CD4-positive, alpha-beta T cell treated with Interleukin-2 at 100 ng/mL for 4 hours (primary cell): ENCODE measurements at places on chromosomes 12 and 14.
A peak's percentile ranks its signal among the peaks of the same experiment; 100 is the strongest.

DNA sequence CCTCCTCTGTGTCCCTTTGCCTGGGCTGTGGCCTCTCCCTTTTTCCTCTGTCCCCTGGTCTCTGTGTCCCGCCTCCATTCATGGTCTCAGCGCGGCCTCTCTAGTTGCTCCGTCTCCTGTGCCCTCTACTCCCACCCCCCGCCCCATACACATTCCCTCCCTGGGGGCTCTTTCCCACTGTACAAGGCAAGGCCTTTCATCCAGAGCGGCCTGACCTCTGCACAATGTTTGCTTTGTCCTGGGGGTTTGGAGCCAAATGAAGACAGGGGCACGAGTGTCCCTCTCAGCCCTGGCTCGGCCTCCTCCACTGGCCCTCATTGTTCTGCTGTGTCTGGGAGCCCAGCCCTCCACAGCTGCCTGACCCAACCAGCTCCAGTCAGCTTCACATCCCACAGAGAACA, 678.6 kb downstream of the BCL11B start:
- DNase-seq: no peak

DNA sequence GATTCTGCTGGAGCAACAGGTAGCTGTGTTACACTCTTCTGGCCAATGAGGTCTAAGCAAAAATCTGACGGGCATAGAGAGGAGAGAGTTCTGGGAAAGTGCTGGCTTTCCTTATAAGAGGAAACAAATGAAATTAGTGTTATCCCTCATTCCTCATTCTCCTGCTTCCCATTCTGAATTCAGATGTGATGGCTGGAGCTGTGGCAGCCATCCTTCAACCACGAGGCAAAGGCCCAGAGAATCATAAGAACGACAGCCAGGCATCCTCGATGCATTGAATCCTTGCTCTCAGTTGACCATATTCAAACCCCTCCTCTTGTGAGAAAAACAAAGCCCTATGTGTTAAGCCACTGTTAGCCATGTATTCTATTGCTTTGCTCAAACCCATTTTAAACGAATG, 27.5 kb upstream of the RIMBP2 start:
- no peak for DNase-seq

DNA sequence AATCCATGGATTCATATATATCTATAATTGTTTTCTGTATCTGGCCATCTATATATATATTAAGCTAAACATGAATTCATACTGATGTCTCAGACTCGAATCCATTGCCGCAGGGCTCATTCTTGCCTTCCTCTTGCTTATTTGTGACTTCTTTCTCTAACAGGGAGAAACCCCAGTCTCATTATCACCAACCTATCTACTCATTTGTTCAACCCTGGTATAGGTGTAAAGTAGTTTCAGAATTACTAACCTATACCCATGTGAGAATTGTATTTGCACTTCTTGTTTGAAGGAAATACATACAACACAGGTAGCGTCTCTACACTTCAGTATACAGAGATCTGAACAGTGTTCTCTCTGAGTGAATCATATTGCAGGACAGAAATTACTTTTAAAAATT, 77.7 kb downstream of the PTPN11 start:
- DNase-seq: no peak

DNA sequence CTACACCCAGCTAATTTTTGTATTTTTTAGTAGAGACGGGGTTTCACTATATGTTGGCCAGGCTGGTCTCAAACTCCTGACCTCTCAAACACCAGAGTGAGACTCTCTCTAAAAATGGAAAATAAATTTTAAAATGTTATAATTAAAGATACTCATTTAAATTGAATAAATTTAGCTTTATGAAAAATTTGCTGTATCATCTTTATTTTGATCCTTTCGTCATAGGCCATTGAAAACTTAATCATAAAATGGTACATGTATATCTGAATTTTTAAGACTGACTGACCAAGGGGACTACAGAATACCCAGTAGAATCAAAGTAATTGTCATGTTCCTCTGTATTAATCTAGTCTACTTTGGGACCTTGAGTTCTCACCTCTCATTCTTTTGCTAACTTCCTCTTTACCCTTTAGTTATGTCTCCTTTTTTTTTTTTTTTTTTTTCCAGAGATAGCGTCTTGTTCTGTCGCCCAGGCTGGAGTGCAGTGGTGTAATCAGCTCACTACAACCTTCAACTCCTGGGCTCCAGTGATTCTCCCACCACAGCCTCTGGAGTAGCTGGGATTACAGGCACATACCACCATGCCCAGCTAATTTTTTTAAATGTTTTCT, 9.5 kb downstream of the RAB5B start:
- DNase-seq: no peak

- no peak for DNase-seq
Observed at GRCh38 chr12:114339626-114340025, 66.3 kb downstream of the TBX5 start.

DNA sequence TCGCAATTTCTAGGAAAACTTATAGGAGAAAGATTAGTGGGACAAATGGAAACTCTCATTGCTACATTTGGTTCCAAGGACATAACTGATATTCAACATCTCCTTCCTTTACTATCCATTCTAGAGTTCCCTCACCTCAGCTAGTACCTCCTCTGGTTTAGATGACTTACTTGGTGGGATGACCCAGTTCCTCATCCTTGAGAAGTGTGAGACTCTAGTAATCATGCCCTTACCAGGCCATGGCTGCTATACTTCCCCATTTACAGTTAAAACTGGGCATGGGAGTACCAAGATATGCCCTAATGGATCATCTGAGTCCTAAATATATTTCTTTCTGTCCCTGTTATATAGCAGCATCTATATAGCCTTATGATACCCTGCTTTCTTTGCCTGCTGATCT, 58.1 kb downstream of the IFT81 start:
- DNase-seq: no peak

GRCh38 chr12:90327793-90328743, 619.4 kb upstream of the ATP2B1 start:
- DNase-seq: no peak

- DNase-seq: no peak
Observed at GRCh38 chr14:34072921-34073320, 122.0 kb upstream of the EGLN3 start.

GRCh38 chr14:84390010-84390409, 1139.9 kb upstream of the FLRT2 start:
- no peak for DNase-seq

- DNase-seq: no peak
Observed at GRCh38 chr12:65074932-65075331, 46.2 kb downstream of the WIF1 start.

GRCh38 chr14:101034986-101035385, 131.5 kb upstream of the RTL1 start:
- DNase-seq: no peak

DNA sequence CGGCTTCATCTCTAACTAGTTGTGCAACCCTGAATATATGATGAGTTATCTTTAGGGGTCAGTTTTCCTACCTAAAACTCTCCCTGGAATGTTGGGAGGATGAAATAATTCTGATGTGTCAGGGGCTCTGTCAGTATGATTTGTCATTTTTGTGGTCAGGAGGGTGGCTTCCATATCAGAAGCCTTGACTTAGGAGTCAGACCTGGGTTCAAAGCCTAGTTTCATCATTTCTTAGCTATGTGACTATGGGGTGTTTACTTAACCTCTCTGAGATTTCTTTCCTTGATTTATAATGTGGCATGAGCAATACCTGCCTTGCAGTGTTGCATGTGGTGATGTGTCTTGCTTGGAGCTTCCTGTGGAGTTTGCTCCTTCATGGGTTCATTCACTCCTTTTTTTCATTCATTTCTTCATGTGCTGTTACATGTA, 146.8 kb downstream of the CHST11 start:
- no peak for DNase-seq

- DNase-seq: peak; percentile 16
Observed at GRCh38 chr14:21220874-21221477, 48.3 kb downstream of the HNRNPC start.

- no peak for DNase-seq
Observed at GRCh38 chr12:79407671-79408622, 282.8 kb downstream of the PAWR start.

DNA sequence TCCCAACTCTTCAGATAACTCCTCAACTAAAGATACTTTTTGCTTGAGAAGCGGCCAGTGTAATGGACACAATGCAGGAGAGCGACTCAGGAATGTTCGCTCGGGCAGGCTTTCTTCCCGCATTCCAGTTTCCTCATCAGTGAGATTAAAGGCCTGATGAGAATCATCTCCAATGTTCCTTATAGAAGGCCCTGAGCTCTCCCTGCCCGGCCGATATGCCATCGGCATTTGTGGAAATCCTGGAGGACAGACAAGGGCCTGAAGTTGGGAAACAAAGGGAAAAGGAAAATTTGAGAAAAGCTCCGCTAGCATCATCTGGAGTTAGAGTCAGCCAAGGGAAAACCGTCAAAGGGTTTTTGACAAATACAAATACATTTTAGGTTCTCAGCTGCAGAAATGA, 38.0 kb upstream of the FOXN3 start:
- DNase-seq: no peak

GRCh38 chr14:103091041-103091882, 3.3 kb upstream of the EXOC3L4 start:
- DNase-seq: peak; percentile 68

- peak; percentile 46 for DNase-seq
Observed at GRCh38 chr12:113030875-113031525, 25.5 kb upstream of the DTX1 start.

- DNase-seq: no peak
Observed at GRCh38 chr14:99850709-99851108, 57.5 kb downstream of the EML1 start.

- DNase-seq: no peak
Observed at GRCh38 chr14:98112194-98112780, 1159.7 kb downstream of the BCL11B start.

DNA sequence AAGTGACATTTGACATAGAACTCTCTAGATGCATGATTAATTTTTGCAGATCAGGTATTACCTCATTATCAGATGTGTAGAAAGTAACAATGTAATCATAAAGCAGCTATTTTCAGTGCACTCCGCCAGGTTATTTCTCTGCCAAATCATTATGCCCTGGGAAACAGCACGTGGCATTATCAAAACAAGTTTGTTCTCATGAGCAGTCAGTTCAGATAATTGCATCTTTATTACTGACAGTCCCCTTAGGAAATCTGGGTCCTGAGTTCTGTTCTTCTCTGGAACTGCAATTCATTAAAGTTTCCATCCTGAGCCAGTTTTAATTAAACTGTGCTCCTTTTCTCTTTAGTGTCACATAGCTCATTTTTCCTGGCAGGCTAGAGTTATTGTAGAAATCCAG, 94.7 kb upstream of the KRR1 start:
- DNase-seq: no peak

GRCh38 chr12:47820631-47821345, 1.1 kb upstream of the HDAC7 start:
- DNase-seq: no peak

- no peak for DNase-seq
Observed at GRCh38 chr14:90503582-90503981, 106.8 kb downstream of the CALM1 start.

- no peak for DNase-seq
Observed at GRCh38 chr12:105204916-105205315, 31.1 kb downstream of the APPL2 start.

DNA sequence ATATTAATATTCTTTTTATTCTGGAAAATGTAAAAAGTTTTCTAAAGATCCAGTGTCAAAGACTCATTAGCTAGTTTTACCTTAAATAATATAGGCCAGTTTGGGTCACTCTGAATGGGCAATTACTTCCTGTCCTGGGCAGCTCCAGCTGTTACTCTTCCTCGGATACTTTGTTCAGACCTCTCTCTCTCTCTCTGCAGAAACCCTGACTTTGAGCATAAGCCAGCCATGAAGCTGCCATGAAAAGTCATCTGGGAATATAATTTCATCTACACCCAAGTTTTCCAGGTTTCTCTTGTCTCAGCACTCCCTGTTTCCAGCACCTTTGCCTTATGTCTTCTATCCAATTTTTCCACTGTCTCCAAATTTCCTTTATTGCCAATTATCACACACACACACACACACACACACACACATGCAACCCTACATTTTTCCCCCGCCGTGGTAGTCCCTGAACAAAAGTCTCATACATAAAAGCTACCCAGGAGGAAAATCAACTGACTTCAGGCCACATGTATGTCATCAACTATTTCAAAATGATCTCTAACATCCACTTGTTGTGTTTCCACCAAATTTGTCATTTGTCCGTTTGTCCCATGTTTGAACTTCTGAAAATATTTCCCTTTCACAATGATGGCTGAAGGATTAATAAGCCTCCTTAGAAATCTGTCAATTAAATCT, 318.1 kb downstream of the SSPN start:
- no peak for DNase-seq

- no peak for DNase-seq
Observed at GRCh38 chr14:99479160-99479905, 1.3 kb downstream of the SETD3 start.

- DNase-seq: no peak
Observed at GRCh38 chr12:79765157-79765556, 74.4 kb upstream of the PAWR start.

- no peak for DNase-seq
Observed at GRCh38 chr14:29085546-29085945, 319.0 kb downstream of the FOXG1 start.
